Fibroblast of pulmonary artery (primary cell): ENCODE measurements at places on chromosomes 3 and 15.

DNA sequence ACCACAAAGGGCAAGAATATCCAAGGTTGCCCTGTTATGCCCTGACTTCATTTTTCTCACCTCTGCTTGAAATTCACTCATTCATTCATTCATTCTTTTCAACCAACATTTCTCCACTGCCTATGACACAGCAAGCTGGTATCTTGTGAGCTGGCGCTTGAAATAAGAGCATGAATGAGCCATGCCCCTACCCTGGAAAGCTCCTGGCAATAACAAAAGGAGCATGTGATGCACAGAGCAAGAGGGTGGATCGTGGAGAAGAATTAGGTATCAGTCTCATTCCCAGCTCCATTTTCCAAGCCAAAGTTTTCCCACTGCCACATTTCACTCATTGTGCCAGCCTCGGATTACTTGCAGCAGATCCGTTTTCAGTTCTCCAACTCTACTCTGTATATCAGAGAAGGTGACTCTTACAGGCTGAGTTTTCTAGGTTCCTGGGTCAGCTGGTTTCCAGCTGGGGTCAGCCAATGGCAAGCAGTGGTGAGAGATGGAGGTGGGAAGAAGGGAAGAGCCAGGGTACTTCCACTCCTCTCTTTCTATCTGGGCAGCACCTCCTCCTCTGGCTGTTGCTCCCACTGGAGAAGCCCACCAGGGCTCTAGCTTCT lies 144.8 kb downstream of the SUCLG2 start:
- peak; percentile 3 for DNase-seq

GRCh38 chr3:102233881-102234280 lies 200.9 kb upstream of the ZPLD1 start:
- DNase-seq, result no peak

GRCh38 chr15:66472176-66472999 lies 25.2 kb downstream of the SNAPC5 start:
- DNase-seq, result peak; percentile 41

GRCh38 chr3:106715286-106715685 lies 662.0 kb upstream of the CCDC54 start:
- DNase-seq, result no peak

- DNase-seq, result no peak
These were observed 32.8 kb downstream of the ZBTB38 start for GRCh38 chr3:141401095-141401494.

- DNase-seq, result no peak
These were observed 4.5 kb downstream of the POLG start for GRCh38 chr15:89330119-89330518.

GRCh38 chr3:156818273-156818651 lies 7.9 kb upstream of the LEKR1 start:
- no peak for DNase-seq

DNA sequence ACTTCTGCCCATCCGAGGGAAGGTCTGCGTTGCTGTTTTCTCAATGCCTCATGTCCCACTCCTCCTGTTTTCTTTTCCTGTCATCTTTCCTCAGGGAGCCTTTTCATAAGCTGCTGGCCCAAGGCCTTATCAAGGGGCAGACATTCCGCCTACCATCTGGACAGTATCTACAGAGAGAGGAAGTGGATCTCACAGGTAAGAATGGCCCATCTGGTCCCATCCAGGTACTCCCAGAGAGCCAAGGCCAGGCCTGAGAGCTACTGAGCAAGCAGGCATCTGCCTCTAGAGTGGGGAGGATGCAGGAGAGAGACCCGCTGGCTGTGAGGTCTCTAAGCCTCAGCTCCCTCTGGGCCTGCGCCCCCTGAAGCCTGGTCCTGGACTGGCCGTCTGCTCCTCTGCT lies 81.5 kb upstream of the LIMD1 start:
- DNase-seq, result no peak

DNA sequence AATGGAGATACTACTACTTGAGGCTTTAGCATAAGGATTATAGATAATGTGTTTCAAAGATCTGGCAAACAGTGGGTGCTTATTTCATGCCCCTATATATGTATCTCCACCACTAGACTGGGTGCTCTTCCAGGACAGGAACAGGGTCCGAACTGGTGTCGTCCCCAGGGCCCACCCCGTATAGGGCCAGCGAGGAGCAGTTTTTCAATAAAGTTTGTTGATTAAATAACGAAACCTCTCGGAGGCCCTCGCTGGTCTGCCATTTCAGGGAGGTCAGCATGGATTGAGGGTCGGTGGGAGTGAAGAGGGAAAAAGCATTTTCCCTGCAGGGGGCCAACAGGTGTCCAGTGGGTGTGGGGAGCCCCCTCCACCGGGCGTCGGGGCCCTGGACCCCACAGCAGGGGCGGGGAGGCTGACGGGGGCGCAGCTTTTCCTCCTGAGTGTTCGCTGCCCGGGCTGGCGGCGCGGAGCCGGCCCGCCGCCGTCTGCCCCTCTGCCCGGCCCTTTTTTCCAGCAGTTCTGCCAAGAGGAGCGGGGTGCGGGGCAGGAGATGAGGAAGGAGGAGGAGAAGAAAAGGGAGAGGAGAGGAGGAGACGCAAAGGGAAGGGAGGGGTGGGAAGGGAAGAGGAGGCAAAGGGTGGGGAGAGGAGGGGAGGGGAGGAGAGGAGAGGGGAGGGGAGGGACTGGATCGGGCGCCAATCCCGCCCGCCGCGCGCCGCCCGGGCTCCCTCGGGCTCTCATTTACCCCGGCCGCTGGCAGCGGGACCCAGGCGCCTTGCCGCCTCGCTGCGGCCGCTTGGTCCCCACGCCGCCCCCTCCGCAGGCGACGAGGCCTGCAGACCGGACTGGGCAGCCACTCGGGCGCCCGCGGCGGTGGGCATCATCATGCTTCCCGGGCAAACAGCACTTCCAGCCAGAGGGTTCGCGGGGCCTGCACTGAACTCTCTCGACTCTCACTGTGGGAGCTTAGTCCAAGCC lies 66.3 kb downstream of the ISG20 start:
- peak; percentile 50 for DNase-seq

- DNase-seq, result no peak
These were observed 19.0 kb downstream of the RPL39L start for GRCh38 chr3:187120326-187120725.

DNA sequence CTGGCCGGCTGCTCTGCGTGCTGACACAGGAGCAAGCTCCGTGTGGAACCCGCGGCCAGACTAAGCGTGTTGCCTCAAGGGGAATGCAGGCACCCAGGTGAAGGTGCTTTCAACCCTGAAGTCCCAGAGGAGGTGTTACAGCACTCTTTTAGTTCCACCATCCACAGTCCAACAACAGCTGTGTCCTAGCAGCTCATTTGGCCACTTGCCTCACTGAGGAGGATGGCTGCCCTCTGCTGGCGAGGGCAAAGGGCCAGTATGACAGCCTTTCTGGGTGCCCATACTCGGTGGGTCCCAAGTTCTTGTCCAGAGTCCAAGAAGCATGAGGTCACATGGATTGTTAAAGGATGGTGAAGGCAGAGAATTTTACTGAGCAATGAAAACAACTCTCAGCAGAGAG lies 87.8 kb downstream of the C3orf85 start:
- no peak for DNase-seq

GRCh38 chr3:183015185-183015584 lies 34.8 kb upstream of the DCUN1D1 start:
- no peak for DNase-seq

- no peak for DNase-seq
These were observed 24.8 kb downstream of the EXOSC7 start for GRCh38 chr3:45000823-45001222.

DNA sequence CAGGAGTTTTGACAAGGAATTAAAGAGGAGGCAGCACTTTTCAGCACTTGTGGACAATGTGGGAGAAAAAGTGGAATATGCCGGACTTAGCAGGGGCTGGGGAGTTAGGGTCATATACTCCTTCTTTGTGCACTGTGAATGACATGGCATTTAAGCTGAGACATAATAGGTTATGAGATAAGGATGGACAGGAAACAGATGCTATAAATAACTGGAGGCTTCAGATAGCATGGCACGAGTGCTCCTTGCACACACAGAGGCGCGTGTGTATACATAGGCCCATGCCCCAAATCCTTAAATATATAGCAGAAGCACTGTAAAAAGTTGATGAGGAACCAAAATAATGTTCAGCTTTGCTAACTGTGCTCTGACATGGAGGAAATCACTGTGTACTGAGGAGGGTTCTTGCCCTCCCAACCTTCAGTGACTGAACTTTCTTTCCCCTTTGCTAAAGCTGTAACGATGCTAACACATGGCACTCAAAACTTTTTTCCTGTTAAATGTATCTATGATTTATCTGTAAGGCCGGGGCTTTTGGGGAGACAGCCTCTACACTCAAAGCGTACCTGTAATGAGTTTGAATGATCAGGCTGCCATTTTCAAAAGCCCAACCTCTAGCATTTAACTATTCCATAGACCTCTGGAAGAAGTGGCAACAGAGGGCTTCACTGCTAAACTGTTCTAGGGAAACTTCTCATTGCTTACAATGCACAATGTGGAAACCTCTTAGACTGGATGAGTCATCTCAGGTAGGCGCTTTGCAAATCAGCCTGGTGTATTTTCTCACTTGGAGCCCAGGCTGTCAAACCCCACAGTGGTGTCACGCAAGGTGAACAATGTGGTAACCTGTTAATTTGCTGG lies 784.6 kb downstream of the NR2F2 start:
- DNase-seq, result no peak

DNA sequence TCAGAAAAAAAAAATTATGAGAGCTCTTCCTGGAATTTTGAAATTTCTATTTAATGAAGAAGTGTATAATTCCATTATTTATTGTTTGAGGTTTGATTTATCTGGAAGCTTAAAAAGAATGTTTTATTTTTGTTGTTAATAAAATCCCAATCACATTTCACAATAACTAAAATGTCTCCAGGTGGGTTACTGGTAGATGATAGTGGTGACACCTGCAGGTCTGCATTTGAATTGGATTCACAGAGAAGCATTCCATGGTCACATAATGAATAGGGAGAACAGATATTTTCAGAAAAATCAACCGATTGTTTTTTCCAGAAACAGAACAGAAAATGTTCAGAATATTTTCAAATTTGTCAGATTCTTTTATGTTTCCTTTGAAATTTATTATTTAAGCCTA lies 48.3 kb downstream of the ASB7 start:
- no peak for DNase-seq

GRCh38 chr3:21621181-21621651 lies 129.8 kb downstream of the ZNF385D start:
- peak; percentile 62 for DNase-seq

GRCh38 chr3:67030785-67031740 lies 33.0 kb downstream of the KBTBD8 start:
- no peak for DNase-seq

DNA sequence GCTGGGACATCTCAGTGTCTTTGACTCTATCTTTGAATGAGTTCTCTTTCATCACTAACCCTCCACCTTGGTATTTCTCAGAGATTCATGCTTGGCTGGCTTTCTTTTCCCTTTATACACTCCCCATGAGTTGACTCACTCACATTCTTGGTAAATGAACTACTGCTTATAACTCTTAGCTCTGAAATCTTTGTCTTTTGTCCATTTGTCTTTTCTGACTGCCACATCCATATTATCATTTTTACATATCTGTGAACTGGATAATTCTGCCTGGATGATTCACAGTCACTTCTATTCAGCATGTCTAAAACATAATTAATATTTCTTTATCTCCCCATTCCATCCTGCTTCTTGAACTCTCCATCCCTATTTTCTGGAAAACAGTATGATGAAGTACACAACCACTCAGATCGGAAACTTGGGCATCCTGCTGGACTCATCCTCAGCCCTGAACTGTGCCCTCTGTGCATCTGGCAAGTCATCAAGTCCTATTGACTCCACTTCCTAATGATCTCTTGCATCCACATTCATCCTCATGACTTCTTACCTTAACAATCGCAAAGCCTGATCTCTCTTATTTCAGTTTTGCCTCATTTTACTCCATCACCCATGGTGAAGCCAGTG lies 66.9 kb downstream of the KCNAB1 start:
- peak; percentile 40 for DNase-seq

DNA sequence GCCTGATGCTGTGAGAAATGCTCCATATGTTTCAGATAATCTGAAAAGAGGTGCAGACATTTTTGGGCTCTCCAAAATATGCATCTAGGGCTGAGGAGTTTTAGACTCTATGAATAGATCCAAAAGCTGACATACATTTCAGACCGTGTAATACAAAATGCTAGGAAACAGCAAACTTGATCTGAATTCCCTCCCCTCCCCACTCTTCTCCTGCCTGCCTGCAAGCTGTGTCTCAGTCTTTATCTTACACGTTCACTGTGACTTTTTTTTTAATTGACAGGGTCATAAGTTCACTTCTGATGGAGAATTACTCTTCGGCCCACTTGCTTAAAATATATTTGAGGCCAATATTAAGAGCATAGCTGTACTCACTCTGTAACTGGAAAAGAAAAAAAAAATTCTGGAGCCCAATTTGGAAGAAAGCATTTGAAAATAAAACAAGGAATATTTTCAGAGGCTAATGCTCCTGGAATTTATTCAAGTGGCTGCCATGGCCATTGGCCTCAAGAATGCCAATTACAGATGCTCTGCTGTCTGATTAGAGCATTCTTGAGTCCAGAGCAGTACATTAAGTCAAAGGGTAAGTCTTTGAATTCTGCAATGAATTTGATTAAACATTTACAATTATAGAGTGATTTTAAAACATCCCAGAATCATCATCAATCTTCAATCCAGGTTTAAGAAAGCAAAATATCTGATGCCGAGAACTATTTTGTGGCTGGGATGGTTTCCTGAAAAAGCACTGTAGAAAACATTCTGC lies 146.2 kb upstream of the SEMA6D start:
- DNase-seq, result no peak

GRCh38 chr3:124318014-124318413 lies 326.1 kb upstream of the ROPN1 start:
- DNase-seq, result no peak

- no peak for DNase-seq
These were observed 23.4 kb downstream of the BMF start for GRCh38 chr15:40085266-40085665.

DNA sequence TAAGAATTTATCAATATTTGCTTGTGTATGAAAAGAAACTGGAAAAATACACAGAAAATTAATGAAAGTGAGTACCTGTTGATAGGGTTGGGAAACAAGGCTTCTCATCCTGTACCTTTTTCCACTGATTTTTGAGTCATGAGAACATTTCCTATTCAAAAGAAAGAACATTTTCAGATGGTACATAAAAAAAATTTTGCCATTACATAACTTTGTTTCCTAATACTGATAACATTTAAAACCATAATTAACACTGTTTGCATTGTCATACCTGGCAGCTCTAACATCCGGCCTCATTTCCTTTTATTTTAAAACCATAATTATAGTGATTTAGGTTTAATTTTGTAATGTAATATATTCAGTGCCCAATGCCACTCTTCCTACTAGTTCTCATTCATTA lies 11.7 kb downstream of the NKTR start:
- DNase-seq, result no peak

- DNase-seq, result no peak
These were observed 27.6 kb upstream of the ATP8B4 start for GRCh38 chr15:50146632-50147031.
